ENCODE measurements at places on chromosomes 6 and 20.

DNA sequence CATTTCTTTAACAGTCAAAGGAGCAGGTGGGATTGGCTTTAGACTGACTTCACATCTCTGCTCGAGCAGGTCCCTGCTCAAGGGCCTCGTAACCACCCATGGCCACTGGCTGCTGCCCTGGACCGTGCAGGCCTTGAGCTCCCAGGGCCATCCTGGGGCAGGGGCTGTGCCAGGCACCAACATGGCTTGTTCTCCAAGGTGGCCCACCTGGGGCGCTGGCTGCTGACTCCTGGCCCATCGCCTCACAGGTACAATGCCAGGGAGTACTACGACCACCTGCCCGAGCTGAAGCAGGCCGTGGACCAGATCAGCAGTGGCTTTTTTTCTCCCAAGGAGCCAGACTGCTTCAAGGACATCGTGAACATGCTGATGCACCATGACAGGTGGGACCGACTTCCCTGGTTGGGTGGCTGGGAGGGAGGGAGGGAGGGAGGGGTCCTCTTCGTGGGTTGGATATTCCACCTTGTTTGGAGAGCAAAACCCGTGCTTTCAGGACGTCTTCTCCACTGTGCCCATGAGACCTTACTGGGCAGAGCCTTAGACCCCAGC is 46.1 kb downstream of the PYGB start:
- DNase-seq = no peak

GRCh38 chr6:31094389-31094881 is 17.9 kb downstream of the C6orf15 start:
- no peak for DNase-seq

- no peak for DNase-seq
Measured at GRCh38 chr6:100300221-100300736, 164.4 kb downstream of the SIM1 start.

DNA sequence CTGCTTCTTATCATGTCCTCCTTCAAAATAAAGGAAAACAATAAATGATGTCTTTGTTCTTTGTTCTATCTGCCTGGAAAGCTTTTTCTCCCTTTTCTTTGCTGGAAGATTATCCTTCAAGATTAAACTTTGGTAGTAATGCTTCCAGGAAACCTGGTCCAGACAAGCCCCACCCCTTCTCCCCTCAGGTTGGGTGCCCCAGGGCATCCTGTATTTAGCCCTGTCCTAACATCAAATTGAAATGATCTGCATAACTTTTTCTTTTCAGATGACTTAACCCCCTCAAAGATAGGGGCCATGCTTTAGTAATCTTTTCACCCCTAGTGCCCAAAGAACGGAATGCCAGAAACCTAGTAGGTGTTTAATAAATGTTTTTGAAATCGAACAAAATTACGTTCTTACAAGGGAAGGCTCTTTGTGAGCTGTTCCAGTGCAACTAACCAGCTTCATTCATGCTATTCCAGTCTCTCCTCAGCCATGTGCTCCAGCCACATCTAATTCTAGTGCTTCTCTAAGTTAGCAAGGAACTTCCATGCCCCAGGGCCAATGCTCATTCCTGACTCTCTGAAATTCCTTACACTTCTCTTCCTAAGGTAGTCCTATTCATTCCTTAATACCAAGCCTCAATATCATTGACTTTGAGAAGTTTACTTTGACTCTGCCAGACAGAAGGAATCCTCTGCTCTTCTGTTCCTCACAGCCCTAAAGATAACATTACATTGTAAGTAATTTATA is 135.6 kb upstream of the BACH2 start:
- no peak for DNase-seq

DNA sequence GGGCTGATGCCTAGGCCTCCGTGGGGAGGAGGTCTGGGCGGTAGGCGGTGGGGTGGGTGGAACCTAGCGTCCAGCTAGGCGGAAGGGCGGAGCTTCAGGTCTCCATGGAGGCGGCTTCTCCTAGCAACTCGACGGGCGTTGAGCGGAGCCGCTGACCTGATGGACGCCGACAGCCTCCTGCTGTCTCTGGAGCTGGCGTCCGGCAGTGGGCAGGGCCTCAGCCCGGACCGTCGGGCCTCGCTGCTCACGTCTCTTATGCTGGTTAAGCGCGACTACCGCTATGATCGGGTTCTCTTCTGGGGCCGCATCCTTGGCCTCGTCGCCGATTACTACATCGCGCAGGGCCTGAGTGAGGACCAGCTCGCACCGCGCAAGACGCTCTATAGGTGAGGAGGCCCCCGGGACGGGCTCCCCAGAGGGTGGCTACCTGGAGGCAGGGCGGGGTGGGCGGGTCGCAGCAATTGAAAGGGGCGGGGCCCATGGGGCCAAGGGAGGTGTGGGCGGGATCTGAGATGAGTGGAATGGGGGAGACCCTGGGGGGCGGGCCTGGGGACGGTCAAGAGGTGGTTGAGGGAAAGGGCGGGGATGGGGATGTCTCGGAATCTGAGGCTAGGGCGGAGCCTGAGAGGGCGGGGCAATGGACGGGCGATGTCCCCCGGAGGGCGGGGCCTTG is at the start of gene RSPH9:
Gene RSPH9, plus strand, starts transcription at position 97 of the 673 bp plus-strand sequence. Its CDS starts 63 bp downstream, at position 160.
- no peak for DNase-seq

DNA sequence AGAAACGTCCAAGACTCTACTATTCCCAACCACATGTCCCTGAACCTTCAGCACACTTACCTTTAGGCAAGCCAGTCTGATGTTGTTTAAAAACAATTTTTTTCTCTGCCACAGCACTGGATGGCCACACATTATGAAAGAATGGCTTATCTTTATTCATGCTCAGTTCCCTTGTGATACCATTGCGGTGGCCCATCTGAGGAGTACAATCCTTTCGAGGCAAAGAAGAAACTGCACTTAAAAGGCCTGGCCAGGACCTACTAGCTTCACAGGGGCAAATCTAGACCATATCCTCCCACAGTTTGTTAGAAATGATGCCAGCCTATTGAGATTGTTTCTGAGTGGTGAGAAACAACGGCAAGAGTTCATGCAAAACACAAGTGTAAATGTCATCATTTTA is 88.4 kb upstream of the PLEKHG1 start:
- DNase-seq = no peak

DNA sequence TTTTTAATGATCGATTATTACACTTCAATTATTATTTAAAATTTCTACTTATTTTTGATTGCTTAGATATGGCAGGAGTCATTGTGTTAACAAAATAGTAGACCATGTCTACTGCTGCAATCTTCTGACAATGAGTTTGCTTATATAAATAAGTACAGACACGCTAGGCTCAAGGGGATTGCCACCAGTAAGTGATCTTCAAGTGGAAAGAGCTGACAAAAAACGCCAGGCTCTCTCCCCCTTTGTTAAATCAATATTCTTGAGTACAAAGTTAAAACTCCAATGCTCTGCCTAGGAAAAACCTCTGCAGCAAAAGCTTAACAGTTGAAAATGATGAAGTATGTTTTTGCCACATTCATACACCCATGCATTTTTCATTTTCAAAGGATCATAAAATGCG is 738.1 kb downstream of the HDGFL1 start:
- no peak for DNase-seq

DNA sequence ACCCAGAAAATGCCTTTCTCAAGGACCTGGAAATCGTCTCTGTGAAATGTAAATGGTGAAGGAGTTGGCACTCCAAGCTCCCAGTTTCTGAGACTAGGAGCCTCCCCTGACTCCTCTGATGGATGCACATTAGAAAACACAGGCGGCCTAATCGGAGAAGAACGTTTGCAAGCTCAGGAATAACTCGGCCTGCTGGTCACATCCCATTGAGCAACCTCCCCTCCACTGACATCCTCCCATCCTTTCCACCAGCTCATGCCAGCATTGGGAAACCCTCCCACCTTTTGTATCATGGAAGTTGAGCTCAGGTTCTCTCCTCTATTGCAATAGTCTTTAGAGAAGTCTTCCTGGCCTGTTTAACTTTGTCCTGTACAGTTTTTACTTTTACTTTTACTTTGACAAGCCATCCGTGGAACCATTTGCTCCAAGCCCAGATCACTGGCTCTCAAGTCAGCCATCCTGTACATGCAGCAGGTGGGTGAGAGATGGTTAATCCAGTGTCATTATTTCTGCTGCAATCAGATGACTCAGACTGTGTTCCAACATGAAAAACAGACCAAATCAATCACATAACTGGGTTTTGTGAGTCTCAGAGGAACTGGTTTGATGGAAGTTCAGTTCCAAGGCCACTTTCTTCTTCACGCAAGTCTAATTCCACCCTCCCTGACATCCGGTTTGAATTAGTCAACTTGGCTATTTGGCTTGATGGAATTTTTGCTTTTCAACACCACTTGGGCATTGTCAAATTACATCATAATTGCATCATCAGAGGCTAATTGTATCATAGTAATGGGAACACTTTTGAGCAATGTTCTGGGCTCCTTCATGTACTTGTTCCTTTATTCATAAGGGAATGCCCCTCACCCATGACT is 619.4 kb upstream of the CDH4 start:
- DNase-seq = no peak

DNA sequence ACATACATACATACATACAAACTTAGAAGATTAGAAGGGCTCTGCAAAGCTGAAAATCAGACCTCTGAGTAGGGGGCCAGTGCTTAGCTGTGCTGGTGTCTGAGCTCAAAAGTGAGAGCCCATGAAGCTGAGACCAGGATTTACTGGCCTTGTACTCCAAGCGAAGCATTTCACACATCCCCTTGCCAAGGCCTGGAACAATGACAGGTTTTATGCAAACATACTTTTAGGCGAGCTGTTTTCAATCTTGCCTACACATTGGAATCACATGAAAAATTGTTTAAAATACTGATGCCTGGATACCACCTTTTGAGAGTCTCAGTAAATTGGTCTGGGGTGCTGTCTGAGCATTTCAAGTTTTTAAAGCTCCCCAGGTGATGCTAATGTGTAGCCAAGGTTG is 80.9 kb upstream of the SRSF6 start:
- no peak for DNase-seq

- peak; percentile 46 for DNase-seq
Measured at GRCh38 chr6:20875369-20875963, 341.2 kb downstream of the CDKAL1 start.

DNA sequence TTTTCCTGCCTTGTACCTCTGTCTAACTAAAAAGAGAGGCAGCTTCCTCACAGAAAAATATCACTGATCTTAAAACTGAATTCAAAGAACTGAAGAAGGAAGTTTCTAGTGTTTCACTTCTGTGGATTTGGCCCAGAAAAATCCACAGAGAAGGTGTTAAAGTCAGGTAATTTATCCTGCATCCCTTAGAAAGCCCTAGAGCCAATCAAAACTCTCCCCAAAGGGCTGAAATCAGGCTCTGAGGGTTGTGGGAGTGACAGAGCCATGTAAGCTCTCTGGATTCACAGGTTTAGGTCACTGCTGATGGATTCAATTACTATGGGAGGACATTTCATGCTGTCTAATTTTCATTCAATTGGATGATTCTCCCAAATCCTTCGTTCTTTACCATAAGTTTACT is 152.3 kb downstream of the OR2B2 start:
- no peak for DNase-seq

GRCh38 chr6:16602035-16602434 is 159.2 kb downstream of the ATXN1 start:
- no peak for DNase-seq

DNA sequence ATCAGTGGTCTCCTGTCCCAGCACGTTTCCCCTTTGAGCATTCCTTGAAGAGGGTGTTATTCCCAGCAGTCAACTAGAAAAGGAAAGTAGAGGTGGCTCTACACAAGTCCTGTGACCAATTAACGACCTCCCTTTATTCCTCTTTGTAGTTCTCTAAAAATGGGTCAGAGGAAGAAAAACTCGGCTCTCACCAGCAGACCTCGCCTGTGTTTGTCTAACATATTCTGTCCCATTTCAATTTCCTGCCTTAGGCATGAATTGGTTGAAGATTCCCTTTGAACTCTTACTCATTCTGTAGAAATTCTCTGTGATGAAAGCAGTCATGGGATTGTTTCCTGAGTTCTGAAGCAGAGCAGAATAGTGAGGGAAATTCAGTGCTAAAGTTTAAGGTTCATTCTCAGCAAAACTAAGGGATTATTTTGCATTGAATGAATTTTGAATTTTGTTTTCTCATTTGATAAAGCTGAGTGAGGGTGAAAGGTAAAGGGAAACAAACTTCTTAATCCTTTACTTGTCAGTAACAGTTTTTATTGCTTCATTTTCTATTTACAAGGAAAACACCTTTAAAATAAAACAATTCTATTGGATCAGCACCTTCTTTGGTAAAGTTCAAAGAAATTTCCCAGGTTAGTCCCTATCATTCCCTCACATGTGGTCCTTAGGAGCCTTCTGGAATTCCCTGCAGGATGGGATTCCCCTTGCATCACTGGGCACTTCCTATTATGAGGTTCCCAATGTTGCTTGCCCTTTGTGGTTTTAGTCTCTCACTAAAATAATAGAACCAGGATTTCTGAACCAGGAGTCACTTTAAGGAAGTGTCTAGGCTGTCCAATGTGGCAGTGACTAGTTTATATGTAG is 105.8 kb downstream of the SLX4IP start:
- DNase-seq = no peak

DNA sequence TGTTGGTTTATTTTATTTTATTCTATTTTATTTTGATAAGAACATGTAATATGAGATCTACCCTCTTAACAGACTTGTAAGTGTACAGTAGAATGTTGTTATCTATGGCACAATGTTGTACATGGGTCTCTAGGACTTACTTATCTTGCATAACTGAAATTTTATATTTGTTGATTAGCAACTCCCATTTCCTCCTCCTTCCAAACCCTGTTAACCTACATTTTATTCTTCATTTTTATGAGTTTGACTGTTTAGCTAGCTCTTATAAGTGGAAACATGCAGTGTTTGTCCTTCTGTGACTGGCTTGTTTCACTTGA is 37.9 kb upstream of the BCAS1 start:
- no peak for DNase-seq

- DNase-seq = no peak
Measured at GRCh38 chr20:43408848-43409576, 48.7 kb upstream of the SRSF6 start.

- DNase-seq = no peak
Measured at GRCh38 chr6:393391-394221, 2.1 kb downstream of the IRF4 start.

DNA sequence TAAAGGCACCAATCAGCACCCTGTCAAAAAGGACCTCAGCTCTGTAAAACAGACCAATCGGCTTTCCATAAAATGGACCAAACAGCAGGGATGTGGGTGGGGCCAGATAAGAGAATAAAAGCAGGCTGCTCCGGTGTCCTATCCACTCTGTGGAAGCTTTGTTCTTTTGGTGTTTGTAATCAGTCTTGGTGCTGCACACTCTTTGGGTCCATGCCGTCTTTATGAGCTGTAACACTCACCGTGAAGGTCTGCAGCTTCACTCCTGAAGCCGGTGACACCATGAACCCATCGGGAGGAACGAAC is 7.3 kb upstream of the PXDC1 start:
- no peak for DNase-seq

DNA sequence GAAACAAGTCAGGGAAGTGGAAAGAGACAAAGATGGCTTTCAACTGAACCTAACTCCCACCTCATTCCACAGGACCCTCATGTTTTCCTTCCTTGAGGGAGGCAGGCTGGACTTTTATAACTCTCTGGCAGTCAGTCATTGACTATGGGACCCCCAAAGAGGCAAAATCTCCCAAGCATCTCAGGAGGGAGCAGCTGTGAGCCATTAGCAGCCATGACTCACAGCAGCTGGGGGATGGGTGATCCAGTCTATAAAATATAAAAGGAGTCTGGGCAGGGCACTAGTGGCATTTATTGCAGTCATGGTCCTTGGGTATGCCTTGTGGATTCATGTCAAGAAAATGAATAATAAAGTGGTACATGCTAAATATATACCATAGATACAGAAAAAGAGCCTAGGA is 387.0 kb upstream of the CHD6 start:
- no peak for DNase-seq
